Stimulated activated naive B cell treated with anti-CD40 and anti-IgM and Interleukin-4, amounts not matched to agents 10 μg/mL and 1 μg/mL and 100 μg/mL, for 72 hours (primary cell): ENCODE measurements at places on chromosomes 2 and 18.

DNA sequence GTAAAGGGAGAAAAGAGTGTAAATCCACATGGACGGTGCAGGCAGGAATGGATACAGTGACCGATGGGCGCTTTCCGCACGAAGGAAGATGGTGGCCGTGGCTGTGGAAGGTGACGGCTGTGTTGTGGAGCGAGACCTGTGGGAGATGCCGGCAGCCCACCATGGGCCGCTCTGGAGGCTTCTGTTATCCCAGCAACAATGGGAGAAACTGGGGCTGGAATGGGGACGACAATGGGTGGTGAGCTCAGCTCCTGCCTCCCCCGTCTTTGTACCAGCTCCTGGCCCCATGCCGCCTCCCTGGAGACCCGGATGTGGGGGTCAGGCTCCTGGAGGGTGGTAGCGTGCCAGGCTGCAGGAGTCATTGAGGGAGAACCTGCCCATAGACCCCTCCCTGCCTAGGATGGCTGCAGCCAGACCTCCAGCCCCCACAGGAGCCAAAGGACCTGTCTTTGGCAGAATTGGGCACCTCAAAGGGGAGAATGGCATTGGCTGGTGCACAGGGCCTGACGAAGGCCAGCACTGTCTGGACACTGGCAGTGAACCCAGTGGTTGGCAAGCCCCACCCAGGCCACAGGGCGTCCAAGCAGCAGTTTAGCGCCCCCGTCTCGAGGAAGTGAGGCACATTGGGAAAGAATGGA, 72.6 kb downstream of the SLC66A2 start:
- no peak for DNase-seq

- no peak for DNase-seq
Observed at GRCh38 chr18:70221915-70222278, 16.4 kb upstream of the RTTN start.

DNA sequence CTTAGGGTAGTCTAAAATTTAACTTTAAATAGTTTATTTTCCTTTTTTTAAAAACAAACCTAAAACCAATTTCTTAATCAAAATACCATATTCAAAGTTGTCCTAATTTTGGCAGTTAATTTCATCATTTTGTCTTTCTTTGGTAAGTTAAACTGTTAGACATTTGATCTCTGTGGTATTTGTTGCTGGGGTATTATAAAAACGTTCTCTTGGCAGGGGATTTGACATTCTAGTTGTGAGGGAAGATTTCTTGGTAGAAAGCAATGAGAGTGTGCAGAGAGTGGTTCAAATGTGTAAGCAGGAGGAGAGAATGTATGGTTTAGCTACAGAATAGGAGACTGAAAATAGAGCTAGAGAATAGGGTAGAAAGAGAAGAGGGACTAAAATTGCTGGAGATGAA, 14.6 kb downstream of the GULP1 start:
- no peak for DNase-seq

DNA sequence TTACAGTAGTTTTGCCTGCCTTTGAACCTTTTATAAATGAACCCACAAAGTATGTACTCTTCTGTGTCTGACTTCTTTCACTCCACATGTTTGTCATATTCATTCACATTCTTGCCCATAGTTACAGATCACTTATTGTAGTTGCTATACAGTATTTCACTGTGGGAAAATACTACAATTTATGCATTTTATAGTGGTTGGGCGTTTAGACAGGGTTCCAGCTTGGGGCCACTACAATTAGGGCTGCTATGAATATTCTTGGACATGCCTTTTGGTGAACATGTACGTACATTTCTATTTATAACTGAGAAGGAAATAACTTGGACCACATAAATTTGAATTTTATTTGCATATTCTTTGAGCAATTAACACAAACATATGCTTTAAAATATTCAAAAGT, 15.4 kb upstream of the PMAIP1 start:
- DNase-seq, result no peak

DNA sequence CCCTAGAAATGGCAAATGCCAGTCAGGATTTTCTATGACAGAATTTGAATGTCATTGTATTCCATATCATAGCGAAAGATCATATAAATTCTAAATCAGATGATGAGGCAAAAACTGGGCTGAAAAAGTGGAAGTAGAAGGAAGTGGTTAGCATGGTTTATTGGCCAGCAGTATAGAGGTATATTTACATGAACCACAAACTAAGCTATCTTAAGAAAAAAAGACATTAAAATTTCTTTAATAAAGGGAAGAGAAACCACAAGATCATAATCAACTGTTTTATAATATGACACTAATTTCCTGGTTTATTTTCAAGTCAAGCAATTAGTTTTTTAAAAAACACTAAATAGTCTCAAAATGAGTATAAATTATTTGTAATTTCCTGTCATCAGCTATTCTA, 123.2 kb upstream of the LRP1B start:
- no peak for DNase-seq

- DNase-seq, result no peak
Observed at GRCh38 chr2:234528410-234529148, 31.7 kb upstream of the ARL4C start.

DNA sequence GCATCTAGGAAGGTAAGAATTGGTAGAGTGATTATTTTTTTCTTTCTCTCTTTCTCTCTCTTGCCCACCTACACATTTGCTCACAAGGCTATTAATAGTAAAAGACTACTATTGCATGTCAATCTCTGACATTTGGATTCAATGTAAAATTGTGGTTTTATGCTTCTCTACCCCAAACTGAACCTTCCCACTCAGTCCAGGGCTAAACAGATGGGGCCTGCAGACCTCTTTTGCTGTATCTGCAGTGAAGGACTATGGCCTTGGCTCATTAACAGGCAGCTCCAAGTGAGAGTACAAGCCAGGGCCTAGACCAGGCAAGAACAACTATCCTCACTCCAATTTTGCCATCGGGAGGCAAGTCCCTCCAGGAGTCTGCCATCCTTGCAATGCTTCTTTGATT, 68.3 kb upstream of the ARL4C start:
- DNase-seq, result peak; percentile 59

GRCh38 chr2:66414896-66415295, 20.0 kb upstream of the MEIS1 start:
- DNase-seq, result no peak

GRCh38 chr18:69109686-69110085, 291.0 kb upstream of the DOK6 start:
- no peak for DNase-seq

DNA sequence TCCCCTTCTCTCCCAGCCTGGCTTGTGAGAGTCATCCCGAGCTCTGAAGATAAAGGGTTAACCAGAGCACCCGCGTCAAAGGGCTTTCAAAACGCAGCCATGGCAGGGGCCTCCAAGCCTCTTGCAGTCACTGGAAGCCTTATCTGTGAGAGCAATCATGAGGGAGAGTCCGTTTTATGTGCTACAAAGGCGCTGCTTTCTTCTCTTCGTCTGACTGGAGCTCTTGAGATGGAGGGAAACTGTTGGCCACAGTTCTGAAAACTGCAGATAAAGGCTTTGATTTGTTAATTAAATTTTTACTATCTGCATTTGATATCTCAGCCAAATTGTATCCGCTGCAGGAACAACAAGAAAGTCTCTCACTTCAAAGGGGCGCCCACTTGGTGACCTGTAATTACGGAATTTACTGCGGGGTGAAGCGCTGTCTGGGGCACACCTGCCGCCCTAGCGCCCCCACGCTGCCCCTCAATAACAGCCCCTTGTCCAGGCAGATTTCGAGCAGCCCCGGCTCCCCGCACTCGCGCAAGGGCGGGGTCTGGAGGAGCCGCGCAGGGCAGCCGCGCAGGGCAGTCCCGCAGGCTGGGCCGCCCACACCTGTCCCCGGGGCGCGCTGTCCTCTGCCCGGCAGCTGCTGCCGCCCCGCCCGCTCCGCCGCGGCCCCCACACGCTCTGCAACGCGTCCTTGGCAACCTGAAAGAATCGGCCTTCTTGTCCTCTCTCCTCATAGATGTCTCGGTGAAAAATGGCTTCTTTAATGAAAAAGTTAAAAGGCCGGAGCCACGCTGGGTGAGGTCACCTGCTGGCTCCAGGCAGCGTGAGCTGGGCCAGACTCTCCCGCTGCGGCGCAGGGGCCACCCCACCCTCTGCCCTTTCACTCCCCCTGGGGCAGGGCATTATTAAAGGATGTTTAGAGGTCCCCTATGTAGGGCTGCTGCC, 217.9 kb downstream of the VAPA start:
- no peak for DNase-seq

DNA sequence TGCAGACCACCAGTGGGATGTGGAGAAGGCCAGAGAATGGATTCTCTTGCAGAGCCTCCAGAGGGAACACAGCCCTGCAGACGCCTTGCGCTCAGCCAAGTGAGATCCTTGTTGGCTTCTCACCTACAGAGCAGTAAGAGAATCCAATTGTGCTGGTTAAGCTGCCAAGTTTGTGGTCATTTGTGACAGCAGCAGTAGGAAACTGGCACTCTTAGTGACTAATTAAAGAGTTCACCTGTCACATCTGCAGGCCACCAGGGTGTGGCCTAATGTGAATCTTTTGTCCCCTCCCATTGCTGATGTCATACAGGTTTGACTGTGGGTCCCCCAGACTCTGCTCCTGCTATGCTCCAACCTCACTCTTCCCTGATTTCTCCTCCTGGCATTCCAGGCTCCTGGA, 235.9 kb downstream of the TFCP2L1 start:
- no peak for DNase-seq

GRCh38 chr18:67035026-67035425, 431.1 kb upstream of the CDH19 start:
- DNase-seq, result no peak

DNA sequence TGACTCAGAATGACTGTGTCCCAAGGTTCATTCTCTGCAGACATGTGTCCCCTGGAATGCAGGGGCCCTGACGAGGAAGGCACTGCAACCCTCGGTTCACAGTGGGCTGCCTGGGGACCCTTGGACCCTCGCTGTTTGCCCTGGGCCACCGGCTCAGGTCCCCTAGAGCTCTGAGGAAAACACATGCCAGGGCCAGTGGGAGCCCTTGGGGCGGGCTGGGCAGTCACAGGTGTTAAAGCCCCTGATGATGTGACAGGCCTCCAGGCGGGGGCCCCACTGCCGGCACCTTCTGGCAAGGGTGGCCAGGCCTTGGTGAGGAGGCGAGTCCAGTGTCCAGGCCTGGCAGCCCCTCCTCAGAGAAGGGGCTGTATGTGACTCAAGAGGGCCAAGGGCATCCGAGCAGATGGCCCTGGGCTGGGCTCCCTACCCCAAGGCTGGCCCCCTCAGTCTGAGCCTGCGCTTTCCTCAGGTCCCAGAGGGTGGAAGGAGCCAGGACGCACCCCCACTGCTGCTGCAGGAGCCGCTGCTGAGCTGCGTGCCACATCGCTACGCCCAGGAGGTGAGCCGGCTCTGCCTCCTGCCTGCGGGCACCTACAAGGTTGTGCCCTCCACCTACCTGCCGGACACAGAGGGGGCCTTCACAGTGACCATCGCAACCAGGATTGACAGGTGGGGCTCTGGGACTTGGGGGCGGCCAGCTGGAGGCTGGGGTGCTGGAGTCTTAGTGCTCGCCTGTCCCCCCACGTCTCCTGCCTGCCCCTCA, 11.1 kb downstream of the CAPN10 start:
- no peak for DNase-seq

DNA sequence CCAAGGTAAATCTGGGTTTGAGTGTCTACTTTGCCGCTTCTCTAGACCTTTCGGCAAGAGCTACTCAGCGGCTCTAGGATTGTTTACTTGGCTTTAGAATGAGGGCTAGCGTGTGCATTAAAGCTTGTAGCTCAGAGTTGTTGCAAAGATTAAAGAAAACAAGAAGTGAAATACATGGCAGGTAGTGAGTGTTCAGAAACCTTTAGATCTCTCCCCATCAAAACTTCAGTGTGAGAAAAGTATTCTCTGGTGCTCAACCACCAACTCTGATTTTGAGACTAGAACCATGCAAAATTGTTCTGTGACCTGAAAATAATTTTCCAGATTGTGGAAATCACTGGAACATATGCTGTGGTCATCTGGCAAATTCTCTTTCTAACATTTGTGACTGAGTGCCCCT, 512.0 kb downstream of the CMPK2 start:
- no peak for DNase-seq

GRCh38 chr18:35291166-35291565, 1.1 kb upstream of the ZSCAN30 start:
- no peak for DNase-seq

DNA sequence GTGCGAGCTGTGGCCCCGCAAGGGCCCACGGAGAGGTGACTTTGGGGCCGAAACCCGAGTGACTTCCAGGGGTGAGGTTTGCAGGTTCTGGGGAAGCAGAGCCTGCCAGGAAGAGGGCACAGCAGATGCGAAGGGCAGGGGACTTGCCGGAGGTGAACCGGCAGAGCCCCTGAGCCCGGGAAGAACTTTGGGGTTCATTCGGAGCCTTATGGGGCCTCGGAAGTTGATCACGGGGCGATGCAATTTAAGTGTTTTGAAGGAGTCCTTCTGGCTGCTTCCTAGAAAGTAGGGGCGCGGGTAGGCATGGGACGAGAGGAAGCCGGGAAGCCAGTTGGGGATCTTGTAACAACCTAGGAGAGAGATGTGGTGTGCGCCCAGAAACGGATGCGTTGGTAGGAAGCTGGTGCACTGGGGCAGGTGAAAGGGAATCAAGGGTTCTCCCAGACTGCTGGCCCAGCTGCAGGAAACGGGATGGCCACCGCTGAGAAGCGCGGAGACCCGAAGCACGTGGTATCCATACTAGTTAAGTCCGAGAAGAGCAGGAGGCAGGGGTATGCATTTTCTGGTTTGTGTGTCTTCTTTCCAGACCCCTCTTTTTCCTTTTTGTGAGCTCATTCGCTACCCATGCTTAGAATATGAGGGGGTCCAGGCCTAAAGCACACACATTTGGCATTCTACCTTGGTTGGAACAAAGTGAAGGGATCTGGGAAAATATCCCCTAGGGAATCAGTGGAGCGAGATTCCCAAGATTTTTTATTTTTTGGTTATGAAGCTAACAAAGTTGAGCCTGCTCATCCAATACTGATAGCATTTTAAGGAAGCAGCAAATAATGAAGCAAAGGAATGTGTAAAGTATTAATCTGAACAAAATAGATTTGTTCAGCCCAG, 758 bp downstream of the SCLY start:
- no peak for DNase-seq

- no peak for DNase-seq
Observed at GRCh38 chr2:128469875-128470274, 151.2 kb upstream of the HS6ST1 start.

- DNase-seq, result no peak
Observed at GRCh38 chr18:9705183-9705829, 2.8 kb upstream of the RAB31 start.

DNA sequence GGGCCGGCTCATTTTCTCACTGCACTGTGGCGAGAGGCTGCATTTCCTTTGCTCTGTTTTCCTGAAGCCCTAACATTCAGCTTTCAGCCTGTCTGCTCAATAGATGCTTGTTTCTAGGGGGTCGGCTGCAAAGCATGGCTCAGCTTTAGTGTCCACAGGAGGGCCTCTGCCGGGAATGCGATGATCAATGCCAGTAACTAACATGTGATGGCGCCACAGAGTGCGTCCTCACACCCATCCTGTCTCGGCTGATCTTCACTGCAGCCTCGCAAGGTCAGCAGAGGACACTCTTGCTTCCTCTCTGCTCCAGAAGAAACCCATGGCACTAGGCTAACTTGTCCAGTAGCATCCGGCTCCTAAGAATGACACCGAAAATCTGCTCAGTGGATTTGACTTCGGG, 156.4 kb upstream of the PXDN start:
- DNase-seq, result no peak

- no peak for DNase-seq
Observed at GRCh38 chr18:74679006-74679678, 81.5 kb downstream of the ZNF407 start.
